ENCODE measurements at places on chromosomes 4 and X.

DNA sequence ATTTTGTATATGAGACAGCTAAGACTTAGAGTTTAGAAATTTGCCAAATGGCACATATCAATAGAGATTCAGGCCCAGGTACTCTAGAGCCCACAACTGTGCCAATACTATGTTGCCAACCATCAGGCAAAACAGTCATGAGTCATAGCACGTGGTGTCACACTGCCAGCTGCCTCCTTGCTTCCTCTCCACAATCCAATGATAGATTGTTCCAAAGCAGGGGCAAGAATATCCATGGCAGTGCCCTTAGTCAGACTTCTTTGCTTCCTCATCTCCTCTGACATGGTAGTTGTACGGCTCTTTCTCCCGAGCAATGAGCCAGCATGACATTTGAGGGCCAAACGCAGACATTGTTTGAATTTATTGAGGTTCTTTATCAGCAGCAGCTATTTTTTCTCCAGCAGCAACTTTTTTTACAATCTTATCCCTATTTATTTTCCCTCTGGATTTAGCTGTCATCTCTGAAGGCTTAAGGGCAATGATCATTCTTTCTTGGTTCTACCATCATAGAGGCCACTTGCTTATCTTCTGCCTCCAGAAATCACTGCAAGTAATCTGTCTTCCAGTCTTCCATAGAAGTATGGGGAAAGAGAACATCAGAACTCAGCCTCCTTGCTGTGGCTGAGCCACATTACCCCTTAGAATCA is 169.7 kb downstream of the COL4A6 start:
- DNase-seq: peak; percentile 20

GRCh38 chr4:158056689-158057245 is 116.1 kb downstream of the GASK1B start:
- no peak for DNase-seq

DNA sequence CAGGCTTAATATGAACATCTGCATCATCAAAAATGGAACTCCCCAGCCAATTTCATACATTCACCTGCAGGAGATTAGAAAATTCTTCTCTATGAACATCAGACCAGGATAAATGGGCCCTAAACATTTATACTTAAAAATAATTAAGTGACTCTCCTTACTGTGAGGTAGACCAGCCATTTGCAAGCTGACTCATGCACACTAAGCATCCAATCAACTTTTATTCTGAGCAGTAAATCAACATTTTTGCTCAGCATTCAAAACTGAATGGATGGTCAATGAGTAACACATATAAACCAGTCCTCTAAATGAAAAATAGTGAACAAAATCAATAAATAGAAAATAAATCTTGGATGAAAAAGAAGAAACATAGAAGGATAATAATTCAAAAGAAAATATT is 19.9 kb upstream of the PCDH10 start:
- DNase-seq: no peak

DNA sequence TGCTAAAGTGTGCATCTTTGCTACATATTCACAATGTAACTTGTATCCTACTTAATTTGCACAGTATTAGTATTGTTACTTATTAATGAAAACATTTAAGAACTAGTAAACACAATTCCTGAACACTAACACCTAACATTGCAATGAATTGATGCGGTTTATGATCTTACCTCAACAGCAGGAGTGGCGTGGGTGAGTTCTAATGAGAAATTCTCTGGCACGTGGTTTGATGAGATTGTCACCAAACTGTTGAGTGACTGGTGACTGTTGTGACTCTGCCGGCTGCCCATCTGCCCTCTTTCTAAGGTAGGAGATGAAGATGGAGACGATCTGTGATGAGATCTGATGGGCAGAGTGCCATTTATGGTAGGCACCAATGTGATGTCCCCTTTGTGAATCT is 2.9 kb downstream of the PCDH18 start:
- DNase-seq: no peak

DNA sequence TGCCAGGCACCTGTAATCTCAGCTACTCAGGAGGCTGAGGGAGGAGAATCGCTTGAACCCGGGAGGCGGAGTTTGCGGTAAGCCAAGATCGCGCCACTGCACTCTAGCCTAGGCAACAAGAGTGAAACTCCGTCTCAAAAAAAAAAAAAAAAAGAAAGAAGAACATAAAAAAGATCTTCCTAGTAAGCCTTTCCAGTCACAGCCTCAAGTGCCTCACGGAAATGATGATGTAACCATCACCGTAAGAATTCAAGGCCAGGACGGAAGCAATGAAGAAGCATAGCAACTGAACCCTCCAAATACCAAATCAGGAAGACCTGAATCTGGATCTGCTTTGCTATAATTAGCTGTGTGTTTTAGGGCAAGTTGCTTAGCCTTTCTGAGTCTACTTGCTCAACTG is 28.8 kb downstream of the RBM47 start:
- no peak for DNase-seq

DNA sequence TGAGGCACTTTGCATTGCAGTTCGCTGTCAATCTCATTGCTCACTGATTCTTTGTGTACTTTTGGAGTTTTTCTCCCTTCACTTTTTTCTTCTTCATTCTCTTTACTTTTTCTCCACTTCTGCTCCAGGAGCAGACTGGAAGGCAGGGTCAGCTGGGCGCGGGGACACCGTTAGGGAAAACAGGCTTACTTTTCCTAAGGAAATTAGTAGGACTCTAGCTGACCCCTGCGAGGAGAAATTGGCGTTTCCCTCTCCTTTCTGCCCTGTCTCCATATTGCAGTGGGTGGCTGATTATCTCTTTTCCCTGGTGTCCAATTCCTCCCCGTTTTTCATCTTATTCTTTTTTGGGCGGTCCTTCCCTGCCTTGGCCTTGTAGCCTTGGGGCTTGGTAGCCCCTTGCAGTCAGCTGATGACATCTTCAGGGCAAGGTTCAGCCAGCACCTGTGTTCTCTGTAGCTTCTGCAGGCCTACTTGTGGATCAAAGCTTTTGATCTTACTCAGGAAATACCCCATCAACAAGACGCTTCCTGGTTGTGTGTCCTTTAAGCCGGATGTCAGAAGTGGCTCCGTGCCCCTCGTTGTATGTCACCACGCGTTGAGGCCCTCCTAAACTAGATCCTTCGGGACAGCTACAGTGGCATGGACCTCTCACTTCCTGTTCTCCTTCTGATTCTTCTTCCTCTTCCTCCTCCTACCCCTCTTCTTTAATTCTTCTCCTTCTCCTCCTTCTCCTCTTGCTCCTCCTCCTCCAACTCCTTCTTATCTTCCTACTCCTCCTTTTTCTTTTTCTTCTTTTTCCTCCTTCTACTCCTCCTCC is 36.1 kb downstream of the NBDY start:
- DNase-seq: no peak

- peak; percentile 4 for DNase-seq
These were observed 57.0 kb downstream of the MTMR8 start for GRCh38 chrX:64338296-64338695.

- peak; percentile 1 for DNase-seq
These were observed 42.5 kb downstream of the VGLL1 start for GRCh38 chrX:136574548-136574947.

DNA sequence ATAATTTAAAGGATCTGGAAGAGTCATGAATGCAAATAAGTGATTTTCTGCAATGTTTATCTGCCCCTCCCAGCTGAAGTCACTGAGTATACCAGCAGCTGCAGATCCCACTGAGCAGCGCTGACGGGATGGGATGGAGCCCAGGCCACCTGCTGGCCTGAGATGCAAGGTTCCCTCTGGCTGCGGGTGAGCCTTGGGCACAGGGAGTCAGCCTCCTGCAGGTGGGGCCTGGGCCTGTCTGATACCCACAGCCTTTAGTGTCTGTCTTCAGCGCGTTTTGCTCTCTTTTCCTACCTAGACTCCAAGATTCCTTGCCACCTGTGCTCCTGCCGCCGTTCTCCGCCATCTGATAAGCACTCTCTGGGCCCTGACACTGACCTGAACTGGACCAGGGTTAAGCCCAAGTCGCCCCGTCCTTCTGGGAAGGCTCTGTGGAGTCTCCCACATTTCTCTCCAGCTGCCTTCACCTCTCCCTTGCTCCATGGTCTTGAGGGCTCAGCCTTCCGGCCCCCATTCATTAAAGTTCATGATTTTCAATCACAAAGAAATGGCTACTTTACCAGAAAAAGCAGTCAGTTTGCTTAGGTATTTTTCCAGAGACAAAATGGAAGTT is 223.1 kb upstream of the FAT1 start:
- peak; percentile 18 for DNase-seq

DNA sequence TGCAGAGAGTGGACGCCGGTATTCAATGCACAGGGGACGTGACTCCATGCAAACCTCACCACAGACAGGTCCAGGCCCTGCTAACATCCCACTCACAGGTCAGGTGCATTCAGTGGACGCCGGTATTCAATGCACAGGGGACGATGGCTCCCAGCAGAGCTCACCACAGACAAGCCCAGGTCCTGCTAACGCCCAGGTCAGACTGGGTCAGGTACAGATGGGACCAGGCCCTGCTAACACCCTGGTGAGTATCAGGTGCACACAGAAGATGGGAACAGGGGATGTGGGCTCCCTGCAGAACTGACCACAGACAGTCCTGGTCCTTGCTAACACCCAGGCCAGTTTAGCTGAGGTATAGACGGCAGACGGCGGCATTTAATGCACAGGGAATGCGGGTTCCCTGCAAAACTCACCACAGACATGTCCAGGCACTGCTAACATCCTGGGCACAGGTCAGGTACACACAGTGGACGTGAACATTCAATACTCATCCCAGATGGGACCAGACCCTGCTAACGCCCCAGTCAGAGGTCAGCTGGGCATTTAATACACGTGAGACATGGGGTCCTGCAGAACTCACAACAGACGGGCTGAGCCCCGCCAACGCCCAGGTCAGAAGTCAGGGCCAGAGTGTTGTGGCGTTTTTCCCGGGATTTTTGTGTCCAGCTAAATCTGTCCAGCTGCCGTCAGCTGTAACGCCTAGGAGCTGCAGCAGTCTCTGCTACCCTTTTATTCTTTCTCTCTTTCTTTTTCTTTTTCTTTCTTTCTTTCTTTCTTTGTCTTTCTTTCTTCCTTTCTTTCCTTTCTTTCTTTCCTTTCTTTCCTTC is 99.2 kb downstream of the SHOX start:
- no peak for DNase-seq

DNA sequence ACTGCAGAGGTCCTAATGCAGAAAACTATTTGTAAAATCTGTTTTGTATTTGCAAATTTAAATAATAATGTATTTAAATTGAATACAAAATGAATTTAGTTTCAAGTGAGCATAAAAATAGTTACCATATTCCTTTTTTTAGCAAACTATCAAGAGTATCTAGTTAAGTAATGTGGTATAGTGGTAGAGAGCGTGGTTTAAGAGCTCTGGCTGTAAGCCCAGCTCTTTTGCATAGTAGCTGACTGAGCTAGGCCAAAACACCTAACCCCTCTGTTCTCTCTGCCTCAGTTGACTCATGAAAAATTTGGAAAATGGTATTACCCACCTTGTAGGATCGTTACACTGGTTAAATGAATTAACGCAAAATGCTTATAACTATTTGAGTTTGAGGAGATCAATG is 18.1 kb upstream of the ADAD1 start:
- DNase-seq: no peak

DNA sequence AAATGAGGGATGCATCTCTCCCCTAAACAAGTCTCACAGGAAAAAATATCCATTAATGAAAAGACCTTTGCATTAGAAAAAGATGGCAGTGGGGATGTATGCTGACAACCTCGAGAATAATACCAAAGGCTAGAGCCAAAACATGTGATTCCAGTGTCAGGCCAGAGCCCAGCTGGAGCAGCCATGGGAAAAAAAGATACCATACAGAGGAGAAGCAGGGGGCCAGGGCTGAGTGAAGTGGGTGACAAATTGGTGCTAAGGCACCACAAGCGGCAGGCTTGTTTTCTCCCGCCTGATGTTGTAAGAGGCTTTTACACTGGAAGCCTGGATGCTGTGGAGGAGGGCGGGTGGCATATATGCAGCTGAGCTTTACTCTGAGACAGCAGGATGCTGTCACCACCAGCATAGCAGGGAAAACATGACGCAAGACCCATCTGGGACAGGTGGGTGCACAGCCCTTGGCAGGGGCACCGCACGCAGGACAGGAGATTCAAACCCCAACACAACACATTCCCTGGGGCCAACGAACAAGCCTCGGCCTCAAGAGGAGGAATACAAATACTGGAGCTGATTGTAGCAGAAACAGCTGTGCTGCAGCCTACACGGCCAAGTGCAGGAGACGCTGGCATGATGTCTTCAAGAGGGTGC is 91.9 kb downstream of the TSPAN5 start:
- DNase-seq: peak; percentile 49

DNA sequence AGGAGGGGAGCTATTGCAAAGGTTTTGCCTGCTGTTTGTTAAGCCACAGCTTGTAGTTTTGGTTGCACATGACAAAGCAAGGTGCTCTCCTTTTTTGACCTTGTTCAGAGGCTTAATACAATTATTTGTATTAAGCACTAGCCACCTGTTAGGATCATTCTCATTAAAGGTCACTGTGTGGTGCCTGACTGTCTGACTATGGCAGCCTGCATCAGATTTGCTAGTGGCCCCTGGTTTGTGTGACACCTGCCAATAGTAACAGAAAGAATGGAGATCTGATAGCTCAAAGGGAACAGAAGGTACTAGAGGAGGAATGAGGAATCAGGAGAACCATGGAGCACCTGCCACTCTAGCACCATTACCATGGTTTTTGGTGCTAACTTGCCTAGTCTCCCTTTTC is 102.5 kb downstream of the POLA1 start:
- no peak for DNase-seq

DNA sequence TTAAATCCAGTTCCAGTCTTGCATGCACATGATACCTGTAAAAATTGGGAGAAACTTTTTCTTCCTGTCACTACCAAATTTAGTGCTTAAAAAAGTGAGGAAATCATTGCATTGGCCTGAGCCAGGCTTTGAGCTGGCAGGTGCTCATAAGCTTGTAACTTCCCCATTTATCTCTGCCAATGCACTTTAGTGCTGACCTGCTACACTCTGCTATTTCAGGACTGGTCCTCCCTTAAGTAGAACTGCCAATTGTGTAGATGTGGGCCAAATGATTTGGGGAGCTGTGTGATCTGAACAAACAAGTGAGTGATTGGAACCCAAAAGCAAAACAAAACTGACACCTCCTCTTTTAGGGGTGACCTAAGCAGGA is 51.8 kb downstream of the ZNF827 start:
- no peak for DNase-seq

DNA sequence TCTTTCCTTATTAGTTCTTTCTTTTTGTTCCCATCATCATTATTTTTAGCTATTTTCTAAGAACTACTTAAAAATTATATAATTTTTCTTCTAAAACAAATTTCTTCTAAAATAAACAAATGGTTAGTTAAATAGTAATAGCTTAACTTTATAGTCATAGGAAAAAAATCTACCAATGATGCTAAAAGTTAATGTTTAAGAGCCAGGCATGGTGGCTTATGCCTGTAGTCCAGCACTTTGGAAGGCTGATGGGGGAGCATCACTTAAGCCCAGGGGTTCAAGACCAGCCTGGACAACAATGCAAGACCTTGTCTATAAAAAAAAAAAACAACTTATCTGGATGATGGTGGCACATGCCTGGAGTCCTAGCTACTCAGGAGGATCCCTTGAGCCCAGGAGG is 127.1 kb upstream of the ANXA3 start:
- no peak for DNase-seq

Measured in fibroblast of mammary gland (primary cell).